ENCODE measurements at places on chromosomes 1 and 21.

GRCh38 chr1:77553568-77554291, 128.7 kb downstream of the ZZZ3 start:
- no peak for DNase-seq

GRCh38 chr1:31650161-31651088, 5.7 kb upstream of the PEF1 start:
- DNase-seq = no peak

GRCh38 chr1:60898987-60899386, 183.4 kb upstream of the NFIA start:
- no peak for DNase-seq

GRCh38 chr1:102776071-102776470, 332.3 kb downstream of the COL11A1 start:
- DNase-seq = no peak

GRCh38 chr1:92045766-92046495, 16.1 kb downstream of the EPHX4 start:
- DNase-seq = no peak

DNA sequence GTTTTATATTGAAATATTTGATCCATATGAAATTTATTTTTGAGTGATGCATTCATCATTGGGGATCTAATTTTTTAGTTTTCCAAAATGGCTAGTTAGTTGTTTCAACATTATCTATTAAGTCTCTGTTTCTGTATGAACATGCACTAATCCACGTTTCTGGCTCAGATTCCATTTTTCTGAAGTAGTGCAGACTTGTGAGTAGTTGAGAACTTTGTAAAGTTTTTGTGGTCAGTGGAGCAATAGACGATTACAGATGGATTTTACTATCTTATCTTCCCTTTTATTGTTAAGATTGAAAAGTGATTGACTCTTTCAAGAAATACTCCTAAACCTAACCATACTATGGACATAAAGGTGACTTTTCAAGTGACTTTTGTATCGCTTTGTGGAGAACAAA, 16.7 kb downstream of the SOAT1 start:
- DNase-seq = no peak

DNA sequence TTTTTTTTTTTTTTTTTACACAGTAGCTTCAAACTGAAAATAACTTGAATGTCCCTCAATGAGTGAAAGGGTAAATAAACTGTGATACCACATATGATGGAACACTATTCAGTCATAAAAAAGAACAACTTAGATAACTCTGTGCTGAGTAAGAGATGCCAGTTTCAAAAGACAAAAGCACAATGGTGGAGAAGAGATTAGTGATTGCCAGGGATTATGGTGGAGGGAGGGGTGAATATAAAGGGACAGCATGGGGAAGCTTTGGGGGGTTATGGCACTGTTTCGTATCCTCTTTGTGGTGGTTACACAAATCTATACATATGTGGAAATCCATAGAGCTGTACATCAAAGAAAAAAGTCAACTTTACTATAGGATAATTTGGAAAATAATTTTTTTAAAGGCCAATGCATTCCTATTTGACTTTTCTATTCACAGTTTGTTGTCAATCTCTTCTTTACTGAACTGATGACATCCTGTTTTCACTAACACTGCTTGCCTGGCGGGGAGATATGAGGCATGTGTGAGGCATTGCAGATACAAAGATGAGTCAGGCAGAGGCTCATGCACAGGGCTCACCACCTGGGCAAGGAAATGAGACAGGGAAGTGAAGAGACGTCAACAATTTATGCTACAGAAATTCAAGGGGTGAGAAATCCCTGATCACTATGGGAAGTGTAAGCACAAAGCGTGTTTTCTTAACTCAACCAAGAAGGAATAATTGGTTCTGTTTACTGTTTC, 302.7 kb downstream of the DUSP10 start:
- DNase-seq = no peak

DNA sequence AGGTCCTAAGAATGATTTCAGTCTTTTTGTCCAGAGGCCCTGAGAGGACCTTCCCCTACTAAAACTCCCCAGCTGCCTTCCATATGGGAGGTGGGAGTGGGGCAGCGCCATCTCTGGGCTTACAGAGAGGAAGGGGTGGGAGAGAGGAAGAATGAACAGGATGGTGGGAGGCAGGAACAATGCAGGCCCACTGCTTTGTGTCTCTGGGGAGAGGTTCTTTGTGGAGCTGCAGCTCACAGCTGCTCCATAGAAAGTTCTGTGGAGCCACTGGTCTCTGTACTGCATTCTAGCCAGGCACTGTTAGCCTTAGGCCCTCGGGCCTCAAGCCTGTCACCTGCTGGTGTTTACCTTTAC, 43.6 kb upstream of the A3GALT2 start:
- no peak for DNase-seq

DNA sequence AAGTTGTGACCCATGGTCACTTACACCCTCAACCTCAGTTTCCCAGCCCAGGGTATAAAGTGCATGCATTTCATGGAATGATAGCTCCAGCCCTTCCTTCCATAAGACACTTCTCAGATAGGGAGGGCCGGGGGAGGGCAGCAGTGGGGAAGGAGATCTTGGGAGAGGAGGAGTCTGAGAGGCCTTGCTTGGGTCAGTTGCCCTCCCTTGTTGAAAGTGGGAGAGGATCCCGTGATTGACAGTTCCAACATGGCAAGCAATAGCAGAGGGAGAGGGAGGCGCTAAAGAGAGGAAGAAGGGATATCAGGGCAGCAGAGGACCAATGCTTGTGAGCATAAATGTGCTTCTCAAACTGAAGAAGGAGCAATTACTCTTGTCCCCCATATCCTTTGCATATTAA, 244.4 kb downstream of the CHRM3 start:
- no peak for DNase-seq

DNA sequence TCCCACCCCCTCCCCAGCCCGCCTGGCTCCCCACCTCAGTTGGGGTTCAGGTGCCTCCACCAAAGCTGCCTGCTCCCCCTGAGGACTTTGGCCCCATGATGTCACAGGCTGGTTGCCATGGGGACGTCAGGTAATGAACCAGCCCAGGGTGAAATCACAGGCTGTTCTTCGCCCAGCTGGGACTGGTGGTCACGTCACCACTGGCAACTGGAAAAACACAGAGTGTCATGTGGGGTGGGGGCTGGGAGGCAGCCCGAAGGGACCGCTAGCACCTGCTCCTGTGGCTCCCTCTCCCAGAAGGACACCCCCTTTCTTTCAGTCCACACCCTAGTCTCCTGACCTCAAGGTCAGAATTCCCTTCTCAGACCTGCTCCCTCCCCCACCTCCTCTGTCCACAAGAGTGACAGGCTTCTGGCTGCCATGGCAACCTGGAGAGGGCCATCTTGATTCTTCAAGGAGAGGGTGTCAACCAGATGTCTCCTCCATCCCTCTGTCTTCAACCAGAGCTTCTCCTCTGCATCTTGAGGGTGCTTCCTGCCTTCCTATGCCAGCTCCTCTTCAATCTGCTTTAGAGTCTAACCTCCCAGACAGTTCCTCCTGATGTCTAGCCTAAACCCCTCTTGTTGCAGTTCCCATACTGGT, 6.2 kb downstream of the FAM131C start:
- DNase-seq = no peak

DNA sequence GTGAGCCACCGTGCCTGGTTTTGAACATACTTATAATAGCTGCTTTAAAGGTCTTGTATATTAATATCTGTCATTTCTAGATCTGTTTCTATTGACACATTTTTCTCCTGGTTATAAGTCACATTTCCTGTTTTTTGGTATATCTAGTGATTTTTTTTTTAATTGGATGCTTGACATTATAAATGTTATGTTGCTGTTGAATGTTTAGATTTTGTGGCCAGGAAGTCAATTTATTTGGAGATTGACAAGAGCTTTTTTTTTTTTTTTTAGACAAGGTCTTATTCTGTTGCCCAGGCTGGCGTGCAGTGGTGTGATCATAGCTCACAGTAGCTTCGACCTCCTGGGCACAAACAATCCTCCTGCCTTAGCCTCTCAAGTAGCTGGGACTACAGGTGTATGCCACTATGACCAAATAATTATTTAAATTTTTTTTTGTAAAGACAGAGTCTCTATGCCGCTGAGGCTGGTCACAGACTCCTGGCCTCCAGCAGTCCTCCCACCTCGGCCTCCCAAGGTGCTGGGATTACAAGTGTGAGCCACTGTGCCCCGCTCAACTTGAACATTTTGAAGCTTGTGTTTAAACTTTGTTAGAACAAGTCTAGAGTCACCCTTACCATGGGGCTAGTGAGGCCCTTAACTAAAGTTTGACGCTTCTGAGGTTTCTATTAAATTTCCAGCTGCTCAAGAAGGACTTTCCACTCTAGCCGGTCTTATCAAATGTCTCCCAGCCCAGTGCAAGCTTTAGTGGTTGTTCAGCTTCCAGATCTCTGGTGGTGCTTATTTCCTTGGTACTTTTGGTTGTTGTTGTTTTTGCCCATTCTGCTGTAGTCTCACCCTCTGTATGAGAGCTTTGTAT, 8.6 kb upstream of the CHI3L2 start:
- DNase-seq = no peak

DNA sequence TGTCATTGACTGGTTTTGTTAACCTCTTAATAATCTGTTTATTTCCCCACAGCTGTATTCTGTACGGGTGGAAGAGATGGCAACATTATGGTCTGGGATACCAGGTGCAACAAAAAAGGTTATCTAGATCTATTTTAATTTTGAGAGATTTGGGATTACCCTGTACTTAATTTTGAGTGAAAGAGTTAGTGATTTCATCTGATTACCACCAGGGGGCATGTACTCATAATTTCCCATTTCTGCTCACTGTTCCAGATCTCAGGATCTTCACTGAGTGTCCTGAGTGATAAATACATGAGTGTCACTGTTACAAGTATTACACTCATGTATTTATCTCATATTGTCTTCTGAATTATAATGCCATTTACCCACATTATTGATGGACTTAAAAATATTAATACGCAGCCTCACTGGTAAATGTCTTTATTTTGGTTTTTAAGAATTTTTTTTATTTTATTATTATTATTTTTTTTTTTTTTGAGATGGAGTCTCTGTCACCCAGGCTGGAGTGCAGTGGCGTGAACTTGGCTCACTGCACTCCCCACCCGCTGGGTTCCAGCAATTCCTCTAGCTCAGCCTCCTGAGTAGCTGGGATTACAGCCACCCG, 27.4 kb downstream of the DTL start:
- DNase-seq = no peak

DNA sequence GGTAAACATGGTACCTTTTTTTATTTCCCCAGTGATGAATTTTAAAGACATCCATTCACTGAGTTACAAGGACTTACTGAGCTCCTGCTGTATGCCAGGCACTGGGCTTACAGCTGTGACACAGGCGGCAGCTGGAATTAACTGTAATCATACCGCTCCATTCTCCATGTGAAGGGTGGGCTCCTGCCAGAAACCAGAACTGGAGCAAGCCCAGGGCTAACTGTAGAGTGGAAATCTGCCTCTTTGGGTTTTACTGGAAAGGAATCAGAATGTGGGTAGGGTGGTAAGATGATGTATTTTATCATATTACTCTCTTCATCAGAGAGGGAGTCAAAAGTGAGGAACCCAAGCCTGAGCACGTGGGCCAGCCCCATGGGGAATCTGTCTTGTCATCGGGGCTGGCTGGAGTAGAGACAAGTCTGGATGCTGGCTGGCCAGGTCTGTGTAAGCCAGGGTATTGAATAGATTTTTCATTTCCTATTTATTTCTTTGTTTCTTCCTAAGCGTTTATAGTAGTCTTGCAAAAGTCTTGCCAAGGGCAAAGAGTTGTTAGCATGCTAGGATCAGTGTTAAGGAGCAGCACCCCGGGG, 21.5 kb downstream of the FGGY start:
- DNase-seq = no peak
